ENCODE measurements at places on chromosomes 5 and 9.

DNA sequence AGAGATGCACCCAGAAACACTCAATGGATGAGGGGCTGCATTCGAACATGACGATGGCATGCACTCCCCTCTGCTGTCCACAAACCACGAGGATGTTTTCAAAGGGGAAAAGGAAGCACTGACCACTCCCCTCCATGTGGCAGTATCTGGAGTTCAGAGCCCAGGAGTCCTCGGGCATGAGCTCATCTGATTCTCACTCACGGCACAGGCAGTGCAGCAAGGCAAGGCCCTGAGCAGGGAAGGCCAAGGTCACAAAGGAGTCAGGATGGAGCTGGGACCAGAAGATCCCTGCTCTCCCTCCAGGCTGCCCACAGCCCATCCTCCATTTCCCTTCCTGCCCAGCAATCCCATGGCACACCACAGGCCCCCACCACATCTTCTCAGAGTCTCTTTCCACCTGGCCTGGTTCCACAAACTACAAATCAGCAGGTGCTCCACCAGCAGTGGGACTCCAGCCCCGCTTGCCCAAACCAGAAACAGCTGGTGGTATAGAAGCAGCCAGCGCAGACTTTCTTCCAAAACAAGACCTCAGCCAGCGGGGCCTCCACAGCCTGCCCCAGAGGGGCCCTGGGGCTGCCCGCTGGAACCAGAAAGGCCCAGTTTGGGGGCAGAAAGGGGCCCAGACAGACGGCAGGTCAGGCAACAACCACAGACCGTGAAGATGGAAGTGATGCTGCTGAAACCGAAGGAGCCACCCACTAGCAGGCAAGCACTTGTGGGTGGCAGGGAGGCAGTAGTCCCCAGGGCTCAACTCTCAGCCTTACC lies 12.2 kb downstream of the TNIP1 start:
- peak; percentile 61 for DNase-seq

- no peak for DNase-seq
These were observed 24.0 kb upstream of the DAB2IP start for GRCh38 chr9:121627427-121627826.

GRCh38 chr9:116901260-116901659 lies 214.2 kb downstream of the TRIM32 start:
- DNase-seq: no peak

DNA sequence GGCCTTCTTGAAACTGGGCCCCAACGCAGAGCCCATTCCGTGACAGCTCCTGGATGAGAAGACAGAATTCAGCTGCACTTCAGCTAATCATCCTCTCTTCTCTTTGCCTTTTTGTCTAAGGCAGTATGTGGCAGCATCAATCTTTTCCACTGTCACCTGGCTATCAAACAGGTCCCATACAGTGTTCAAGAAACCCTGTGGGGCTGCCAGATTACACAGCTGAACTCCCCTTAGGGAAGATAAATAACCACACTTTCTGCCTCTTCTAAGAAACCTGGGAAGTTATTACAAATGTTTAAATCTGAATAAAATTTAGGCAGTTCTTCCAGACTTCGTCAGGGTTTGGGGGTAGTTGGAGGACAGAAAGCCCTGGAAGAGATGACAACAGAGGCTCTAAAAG lies 61.0 kb downstream of the SPEF2 start:
- DNase-seq: no peak

GRCh38 chr5:67245259-67245846 lies 48.8 kb upstream of the CD180 start:
- no peak for DNase-seq

- no peak for DNase-seq
These were observed 50.1 kb upstream of the SIMC1 start for GRCh38 chr5:176188085-176188484.

GRCh38 chr5:179343719-179344430 lies 1.4 kb downstream of the ADAMTS2 start:
- DNase-seq: no peak

GRCh38 chr5:145925353-145925752 lies 11.0 kb upstream of the SH3RF2 start:
- no peak for DNase-seq

DNA sequence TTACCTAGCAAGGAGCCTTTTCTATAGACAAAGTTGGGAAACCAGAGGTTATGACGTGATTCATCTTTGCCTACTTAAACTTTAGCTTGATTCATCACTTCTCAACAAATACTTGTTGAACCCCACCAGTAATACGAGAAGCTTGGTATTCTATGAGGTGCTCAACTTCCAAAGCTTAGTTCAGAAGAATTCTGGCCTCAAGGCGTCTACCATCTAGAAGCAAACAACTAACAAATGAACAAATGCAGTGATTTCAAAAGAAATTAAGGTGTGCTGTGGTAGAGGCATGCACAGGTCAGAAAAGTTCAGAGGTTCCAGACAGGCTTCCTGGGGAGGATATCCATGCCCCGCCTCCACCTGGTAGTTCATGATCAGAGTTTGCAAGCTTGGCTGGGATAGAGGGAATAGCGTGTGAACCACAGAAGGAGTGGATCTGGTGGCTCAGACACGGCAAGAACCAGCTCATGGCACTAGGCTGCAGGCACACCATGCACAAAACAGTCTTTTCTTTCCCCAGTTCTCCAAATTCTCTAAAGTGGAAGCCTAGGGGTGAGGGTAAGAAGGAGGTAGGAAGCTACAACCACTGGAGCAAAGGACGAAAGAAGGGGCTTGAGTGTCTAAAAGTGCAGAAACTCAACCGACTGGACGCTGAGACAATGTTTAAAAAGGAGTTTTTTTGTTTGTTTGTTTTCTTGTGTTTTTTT lies 473.0 kb downstream of the RAB3C start:
- DNase-seq: no peak

- no peak for DNase-seq
These were observed 387.4 kb upstream of the PDE4D start for GRCh38 chr5:60280943-60281342.

Data from activated naive CD4-positive, alpha-beta T cell treated with Interleukin-2 at 50 U/mL for 16 hours (primary cell).